ENCODE measurements at places on chromosomes 4 and X. TPM values are rescaled to one million over a fixed set of nuclear protein-coding genes. Genes with fewer than 3 reads are reported as not detected.

Gene PASD1
- total RNA-seq = not detected

Gene ARMCX6
- total RNA-seq = 56.0 TPM

Gene YIPF7
- not detected for total RNA-seq

Gene RWDD4
- 19.4 TPM for total RNA-seq

Gene FANCB
- total RNA-seq = 14.7 TPM

Gene CT83
- not detected for total RNA-seq

Gene BEX2
- total RNA-seq = 11.5 TPM

Gene LAS1L
- total RNA-seq = 64.0 TPM

Gene FHL1
- 19.8 TPM for total RNA-seq

Gene MAGEB1
- not detected for total RNA-seq

Gene NSG1
- 4.1 TPM for total RNA-seq

Gene EMCN
- not detected for total RNA-seq

Gene CCNG2
- 25.7 TPM for total RNA-seq

Gene STAP1
- total RNA-seq = 10.0 TPM

Gene FAAH2
- total RNA-seq = 4.9 TPM

Gene DMRTC1B
- 0.18 TPM for total RNA-seq

Gene ZCCHC18
- total RNA-seq = 1.0 TPM

Gene USP27X
- 2.2 TPM for total RNA-seq

Gene IDS
- 64.3 TPM for total RNA-seq
